ENCODE measurements at places on chromosomes 11 and 22.

DNA sequence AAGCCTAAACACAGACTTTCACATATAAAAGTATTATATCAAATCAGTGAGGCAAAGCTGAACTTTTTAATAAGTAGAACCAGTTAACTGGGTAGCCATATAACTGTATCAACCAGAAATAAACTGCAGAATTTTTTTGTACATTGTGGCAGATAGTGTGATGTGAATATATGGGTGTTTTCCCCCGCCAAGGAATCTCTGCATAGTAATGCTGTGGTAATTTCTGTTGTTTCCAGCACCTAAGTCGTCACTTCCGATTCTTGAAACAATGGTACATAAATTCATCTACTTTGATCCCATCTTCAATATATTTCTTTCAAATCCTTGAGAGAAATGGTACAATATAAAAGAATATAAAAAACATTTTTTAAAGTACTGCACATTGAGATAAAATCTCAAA, 39.6 kb downstream of the NARS2 start:
- DNase-seq: no peak

DNA sequence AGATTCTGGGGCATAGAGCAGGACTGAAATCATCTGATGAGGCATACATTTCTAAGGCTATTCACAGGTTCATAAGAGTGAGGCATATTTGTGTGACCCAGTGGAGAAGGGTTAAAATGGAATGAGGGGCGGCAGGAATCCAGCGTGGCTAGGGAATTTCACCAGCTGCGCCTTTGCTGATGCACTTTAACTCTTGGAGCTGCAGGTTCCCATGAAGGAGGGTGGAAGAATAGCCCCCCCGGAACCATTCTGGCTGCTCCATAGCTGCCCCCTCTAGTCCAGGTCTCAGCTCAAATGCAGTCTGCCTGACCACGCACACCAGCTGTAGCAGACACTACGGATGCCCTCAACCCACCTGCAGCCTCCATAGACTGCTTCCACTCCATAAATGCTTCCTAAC, 31.5 kb downstream of the TENM4 start:
- no peak for DNase-seq

- no peak for DNase-seq
Measured at GRCh38 chr11:58880166-58880565, 35.7 kb upstream of the GLYATL2 start.

- peak; percentile 65 for DNase-seq
Measured at GRCh38 chr11:1570896-1571759, 943 bp downstream of the DUSP8 start.

- DNase-seq: peak; percentile 8
Measured at GRCh38 chr22:46171940-46172339, 21.6 kb downstream of the PPARA start.

DNA sequence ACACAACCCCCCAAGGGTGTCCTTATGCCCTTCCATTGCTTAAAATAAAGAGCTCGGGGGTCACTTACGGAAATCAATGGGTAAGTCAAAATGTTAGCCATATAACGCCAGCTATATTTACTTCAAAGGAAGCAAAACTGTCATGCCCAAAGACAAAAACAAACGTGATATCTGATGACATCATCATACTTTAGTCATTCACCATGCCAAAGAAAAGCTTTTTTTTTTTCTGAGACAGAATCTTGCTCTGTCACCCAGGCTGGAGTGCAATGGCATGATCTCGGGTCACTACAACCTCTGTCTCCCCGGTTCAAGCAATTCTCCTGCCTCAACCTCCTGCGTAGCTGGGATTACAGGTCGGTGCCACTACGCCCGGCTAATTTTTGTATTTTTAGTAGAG, 47.7 kb upstream of the SC5D start:
- DNase-seq: no peak

- DNase-seq: no peak
Measured at GRCh38 chr11:113142508-113142907, 171.9 kb upstream of the TTC12 start.

DNA sequence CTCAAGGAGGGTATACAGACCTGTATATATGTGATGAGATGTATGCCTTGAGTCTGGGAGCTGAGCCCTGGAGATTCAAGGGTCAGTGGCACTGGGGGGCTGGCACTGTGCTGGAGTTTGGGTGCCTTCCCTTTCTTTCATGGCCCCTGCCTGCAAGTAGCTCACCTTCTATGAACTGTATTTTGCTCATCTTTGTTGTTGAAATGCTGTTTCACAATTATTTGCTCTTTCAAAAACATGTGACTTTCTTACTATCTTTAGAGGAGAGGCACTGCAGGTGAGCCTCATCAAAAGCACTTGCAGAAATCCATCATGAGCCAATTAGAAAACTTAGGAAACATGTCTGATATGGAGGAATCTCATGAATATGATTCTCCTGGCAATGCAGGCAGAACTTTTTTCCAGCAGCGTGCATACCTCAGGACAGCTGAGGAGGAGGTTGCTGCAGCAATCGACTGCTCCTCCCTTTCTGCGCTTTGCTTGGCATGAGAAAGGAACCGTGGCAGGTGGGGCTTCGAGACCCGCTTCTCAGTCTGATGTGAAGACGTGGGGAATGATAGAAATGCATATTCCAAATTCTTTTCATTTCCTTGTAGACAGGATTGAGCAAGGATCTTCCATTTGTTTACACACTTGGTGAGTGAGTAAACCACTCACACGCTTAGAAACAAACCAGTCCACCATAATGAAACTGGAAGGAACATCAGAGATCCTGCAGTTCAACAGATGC, 178.4 kb upstream of the E2F8 start:
- DNase-seq: no peak

DNA sequence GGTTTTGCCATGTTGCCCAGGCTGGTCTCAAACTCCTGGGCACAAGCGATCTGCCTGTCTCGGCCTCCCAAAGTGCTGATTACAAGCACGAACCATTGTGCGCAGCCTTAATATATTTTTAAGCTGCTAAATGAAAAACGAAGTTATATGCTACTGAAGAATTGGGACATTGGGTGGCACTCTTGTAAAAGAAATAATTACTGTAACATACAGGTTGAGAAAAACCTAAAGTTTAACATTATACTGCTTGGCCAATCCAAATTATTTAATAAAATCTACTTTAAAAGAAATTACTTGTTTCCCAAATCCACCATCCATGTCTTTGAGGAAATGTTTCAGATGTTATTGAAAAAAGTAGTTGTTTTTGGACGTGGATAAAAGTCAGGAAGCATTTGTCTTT, 37.9 kb upstream of the ARHGAP32 start:
- no peak for DNase-seq

- no peak for DNase-seq
Measured at GRCh38 chr11:58506935-58507334, 970 bp downstream of the OR5B21 start.

- no peak for DNase-seq
Measured at GRCh38 chr11:120499088-120499487, 12.5 kb upstream of the GRIK4 start.

- DNase-seq: no peak
Measured at GRCh38 chr11:29320196-29320595, 696.6 kb downstream of the KCNA4 start.

Data from CD4-positive, alpha-beta T cell treated with Interleukin-6 for 4 hours (primary cell).